ENCODE measurements at places on chromosomes 5 and 9.

DNA sequence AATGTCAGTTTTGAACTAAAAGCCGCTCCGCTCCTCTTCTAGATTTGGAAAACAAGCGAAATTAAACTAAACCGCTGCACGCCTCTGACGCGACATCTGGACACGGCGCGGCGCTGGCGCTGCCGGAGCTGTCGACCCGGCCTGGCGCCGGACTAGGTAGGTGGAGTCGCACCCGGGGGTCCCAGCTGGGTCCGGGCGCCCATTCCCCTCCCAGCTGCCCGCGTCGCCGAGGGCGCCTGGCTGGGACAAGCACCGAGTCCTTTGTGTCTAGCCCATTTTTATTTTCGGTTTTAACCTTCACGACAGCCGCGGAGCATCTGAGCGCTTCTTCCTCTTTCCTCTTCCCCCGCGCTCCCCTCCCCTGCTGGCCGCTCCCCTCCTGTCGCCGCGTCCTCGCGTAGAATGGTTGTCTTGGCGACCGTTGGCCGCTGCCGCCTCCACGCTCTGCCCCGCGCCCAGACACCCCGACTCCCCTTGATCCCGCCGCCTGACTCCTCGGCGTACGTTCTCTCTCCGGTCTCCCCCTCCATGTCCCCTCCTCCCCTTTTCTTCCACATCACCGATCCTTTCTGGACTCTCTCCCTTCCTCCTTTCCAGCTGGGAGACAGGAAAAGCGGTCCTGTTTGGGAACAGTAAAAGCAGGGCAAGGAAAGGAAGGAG lies 545 bp downstream of the CDKN2B-AS1 start:
- DNase-seq: peak; percentile 85

DNA sequence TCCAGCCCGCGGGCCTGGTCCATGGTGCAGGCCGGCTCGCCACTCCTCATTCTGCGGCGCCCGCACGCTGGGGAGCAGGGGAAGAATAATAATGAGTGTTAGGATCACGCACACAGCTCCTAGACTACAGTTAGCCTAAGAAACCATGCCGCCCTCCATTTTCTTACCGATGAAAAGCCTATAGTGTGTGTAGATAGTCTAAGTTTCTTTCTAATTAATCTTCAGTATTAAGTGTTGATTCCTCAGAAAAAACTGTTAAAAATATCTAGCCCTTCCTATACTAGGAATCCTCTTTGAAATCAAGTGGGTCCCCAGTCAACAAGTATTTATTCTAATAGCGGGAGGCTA lies 9.3 kb downstream of the ZBED3 start:
- DNase-seq: no peak

DNA sequence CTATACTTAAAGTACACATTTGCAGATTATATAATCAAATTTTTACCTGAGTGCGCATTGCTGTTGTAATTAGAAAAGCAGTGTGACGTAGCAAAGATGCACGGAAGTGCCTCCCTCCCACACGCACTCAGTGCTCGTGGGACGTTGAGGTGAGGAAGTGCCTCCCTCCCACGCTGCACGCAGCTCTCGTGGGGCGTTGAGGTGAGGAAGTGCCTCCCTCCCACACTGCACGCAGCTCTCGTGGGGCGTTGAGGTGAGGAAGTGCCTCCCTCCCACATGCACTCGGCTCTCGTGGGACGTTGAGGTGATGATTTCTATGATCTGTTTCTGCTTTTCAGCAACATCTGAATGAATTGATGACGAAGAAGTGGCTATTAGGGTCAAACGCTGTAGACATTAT lies 21.0 kb downstream of the EXOC3 start:
- DNase-seq: peak; percentile 81

DNA sequence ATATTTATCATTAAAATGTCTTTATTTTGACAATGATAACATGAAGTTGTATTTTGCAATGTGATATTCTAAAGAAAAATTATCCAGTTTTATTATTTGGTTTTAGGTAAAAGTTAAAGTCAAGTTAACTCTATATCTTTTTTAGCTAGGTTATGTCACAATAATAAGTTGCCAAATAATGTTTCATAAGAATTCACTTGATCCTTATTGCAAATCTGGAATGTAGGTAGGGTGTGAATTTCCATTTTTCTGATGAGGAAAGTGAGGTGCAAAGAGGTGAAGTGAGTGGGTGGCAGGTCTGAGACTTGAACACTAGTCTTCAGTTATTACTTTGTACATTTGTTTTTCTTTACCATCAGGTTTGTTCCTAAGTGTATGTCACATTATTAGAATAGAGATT lies 21.5 kb downstream of the SPINK5 start:
- no peak for DNase-seq

DNA sequence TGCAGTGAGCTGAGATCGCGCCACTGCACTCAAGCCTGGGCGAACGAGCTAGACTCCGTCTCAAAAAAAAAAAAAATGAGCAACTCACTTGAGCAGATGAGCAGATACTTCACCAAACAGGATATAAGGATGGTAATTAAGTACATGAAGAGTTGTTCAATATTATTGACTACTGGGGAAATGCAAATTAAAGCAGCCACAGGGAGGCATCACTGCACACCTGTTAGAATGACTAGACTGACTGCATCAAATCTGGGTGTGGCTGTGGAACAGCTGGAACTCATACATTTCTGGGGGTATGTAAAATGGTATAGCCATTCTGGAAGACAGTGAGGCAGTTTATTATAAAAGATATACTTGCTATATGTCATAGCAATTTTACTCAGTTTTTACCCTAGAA lies 93.0 kb downstream of the WNK2 start:
- DNase-seq: peak; percentile 30

DNA sequence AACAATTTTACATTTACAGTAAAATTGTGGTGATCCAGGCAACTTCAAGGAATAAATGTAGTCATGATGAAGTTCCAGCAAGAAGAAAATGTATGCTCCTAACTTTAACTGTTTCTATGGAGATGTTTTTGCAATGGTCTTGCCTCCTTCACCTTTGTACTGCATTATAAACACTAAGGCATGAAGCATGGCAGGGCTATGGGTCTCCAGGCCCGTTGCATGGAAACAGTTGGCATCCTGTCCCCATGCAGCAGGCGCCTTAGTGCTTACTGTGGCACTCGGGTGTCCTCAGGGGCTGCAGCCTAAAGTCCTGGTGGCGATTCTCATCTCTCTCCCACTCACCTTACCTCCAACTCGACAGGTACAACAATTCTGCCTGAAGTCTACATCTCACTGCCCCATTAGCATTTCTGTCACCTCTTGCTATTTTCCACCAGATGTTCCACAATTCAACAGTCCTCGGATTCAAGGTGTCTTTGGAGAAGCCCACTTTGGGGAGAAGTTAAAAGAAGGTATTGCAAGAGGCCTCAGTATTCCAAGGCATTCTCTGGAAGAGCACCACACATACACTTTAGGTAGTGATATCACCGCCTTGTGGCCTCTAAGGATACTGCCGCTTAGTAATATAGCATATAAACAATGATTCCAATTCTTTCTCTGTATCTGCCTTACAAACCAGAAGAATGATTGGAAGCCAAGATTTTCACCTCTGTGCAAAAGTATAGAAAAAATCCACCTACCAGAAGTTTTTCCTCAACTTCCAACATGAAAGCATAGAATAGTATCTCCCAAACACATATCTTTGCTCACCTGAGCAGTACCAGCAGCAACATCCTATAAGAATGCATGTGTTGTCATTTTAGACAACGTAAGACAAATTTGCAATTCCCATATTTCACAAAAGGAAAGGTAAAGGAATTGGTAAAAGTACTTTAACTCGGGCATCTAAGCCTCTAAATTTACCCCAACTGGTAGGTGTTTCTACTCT lies 5.1 kb downstream of the LIFR start:
- DNase-seq: peak; percentile 7

- DNase-seq: no peak
Observed at GRCh38 chr9:120914396-120914795, 12.2 kb downstream of the TRAF1 start.

- no peak for DNase-seq
Observed at GRCh38 chr5:109105631-109106267, 304.0 kb downstream of the PJA2 start.

DNA sequence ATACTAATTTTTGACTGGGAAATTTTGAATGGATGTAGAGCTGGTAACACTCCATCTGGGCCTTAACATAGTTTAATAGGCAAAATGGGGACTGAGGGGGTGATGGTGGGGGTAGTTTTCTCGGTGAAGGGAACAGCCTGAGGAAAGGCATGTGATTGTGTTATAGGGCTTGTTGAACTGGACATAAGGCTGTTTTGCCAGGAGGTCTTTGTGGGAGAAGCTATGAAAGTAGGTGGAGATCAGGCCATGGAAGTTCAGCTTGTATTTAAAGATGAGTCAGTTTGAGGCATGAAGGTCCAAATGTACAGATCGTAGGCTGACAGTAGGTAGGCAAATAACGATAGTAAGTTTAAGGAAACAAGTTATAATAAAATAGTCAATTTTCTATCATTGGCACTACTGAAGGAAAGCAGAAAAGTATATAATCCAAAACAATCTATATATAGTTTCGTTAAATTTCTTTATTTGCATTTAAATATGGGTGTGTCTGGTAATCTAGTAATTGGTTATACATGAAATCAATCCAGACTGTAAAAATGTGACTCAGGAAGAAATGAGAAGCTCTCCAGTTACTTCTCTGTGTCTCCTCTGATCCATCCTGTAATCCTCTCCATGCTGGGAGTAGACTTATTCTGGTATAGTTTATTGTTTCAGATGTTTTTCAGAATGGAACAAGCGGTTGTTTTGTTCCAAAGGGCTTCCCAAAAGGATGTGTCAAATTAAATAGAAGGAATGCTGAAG lies 2.8 kb downstream of the CSNK1G3 start:
- no peak for DNase-seq

GRCh38 chr5:55633574-55634208 lies 78.4 kb downstream of the SLC38A9 start:
- DNase-seq: peak; percentile 8

GRCh38 chr5:158965334-158965733 lies 134.4 kb downstream of the EBF1 start:
- no peak for DNase-seq

- peak; percentile 28 for DNase-seq
Observed at GRCh38 chr9:128203707-128204551, 750 bp downstream of the DNM1 start.

- DNase-seq: no peak
Observed at GRCh38 chr5:68285075-68285840, 69.7 kb downstream of the PIK3R1 start.

- DNase-seq: no peak
Observed at GRCh38 chr9:111805830-111806241, 11.1 kb upstream of the SHOC1 start.

- no peak for DNase-seq
Observed at GRCh38 chr5:15483351-15484097, 16.5 kb upstream of the FBXL7 start.

DNA sequence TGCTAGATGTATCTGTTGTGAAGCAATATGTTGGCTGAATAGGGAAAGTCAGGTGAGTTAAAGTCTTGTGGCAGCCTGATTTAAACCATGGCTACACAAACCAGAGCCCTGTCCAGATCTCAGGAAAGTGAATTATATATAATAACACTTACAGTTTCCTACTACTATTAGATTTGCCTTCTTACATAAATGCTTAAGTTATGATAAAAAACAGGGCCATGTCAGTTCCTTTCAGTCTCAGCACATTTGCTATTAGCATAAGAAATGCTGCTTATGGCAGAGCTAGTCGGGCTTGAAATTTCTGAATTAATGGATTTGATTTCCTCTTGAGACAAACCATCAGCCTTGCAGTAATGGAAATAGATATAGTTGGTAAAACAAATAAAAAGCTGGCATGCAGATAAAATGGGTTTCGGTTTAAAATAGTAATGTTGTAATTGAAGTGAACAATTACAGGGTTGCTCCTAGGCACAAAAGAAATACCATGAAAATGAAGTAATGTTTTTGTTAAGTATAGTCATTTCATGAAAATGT lies 664.2 kb upstream of the ZNF608 start:
- DNase-seq: no peak

- DNase-seq: no peak
Observed at GRCh38 chr9:85605905-85606304, 135.8 kb downstream of the AGTPBP1 start.

- DNase-seq: peak; percentile 74
Observed at GRCh38 chr9:27033815-27034403, 28.4 kb upstream of the LRRC19 start.

DNA sequence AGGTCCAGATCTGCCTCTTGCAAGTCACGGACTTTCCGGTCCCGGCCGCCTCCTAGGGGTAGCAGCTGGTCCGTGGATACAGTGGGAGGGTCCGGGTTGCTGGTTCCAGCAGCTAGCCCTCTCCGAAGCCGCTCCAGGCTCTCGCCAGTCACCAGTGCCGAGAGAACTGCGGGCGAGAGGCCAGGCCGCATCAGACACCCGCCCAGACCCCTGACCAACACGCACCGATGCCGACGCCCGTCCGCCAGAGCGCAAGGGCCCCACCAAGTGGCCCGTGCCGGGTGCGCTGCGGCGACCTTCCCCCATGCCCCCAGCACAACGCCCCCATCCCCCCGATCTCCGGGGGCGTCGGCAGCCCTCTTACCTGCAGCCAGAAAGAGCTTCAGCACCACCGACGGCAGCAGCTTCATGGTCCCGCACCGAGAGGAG lies 470 bp downstream of the HBEGF start:
- peak; percentile 55 for DNase-seq

- no peak for DNase-seq
Observed at GRCh38 chr9:88969646-88970373, 21.5 kb upstream of the S1PR3 start.

DNA sequence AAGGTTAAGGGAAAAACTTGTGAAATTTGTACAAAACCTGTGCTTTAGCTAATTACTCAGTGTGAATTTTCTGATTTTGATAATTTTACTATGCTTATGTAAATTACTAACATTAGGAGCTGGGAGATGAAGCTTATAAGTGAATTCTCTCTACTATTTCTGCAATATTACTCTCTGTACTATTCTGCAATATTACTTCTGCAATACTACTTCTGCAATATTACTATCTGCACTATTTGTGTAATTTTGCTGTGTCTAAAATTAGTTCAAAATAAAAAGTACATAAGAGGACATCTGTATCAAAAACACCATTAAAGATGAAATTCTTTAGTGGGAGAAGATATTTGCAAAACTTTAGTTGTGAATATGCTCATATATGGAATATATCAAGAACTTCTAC lies 62.9 kb downstream of the C9 start:
- no peak for DNase-seq

DNA sequence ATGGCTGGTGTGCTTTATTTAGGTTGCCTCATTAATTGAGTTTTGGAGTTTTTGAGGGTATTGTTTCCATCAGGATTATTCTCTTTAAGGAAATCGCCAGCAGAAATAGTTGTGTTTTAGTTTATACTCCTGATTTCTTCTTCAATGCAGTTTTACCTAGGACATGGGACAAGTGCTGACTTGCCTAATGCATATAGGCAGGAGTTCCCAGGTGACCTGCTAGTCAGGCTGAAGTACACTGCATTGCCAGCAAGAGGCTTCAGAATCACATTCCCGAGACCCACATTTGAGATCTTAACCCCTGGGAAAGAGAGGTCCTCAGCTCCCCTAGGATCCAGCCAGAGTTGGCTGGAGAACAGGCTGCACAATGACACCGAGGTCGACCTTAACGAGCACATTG lies 1.5 kb upstream of the OR1N2 start:
- DNase-seq: no peak

- no peak for DNase-seq
Observed at GRCh38 chr5:17396247-17396646, 101.8 kb upstream of the TAF11L2 start.
